ENCODE measurements at places on chromosomes 1 and 21.
A peak's percentile ranks its signal among the peaks of the same experiment; 100 is the strongest.

GRCh38 chr1:97903626-97904025, 17.2 kb downstream of the DPYD start:
- no peak for DNase-seq

- no peak for DNase-seq
Observed at GRCh38 chr1:207219979-207220889, 101.2 kb upstream of the CD55 start.

- no peak for DNase-seq
Observed at GRCh38 chr1:86468501-86468977, at the start of gene CLCA1. TSS of gene CLCA1 (plus strand) at chr1:86468927. CDS start at chr1:86468972, 45 bp downstream.

DNA sequence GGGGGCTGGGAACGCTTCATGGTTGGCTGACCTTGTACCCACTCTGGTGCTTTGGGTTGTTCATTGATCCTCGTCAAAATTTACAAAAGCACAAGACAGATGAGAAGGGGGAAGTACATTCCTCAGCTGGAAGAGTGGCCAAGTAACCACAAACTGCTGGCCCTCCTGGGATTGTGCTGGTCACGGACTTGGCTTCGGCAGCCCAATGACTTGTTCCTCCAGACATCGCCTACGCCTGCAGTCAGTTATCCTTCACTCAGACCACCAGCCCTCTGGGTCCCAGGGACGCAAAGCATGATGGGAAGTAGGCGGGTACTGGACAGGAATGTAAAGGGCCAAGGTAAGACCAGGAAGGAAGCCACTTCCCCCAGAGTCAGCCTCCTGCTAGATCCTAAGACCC, 53.1 kb downstream of the LMX1A start:
- no peak for DNase-seq

DNA sequence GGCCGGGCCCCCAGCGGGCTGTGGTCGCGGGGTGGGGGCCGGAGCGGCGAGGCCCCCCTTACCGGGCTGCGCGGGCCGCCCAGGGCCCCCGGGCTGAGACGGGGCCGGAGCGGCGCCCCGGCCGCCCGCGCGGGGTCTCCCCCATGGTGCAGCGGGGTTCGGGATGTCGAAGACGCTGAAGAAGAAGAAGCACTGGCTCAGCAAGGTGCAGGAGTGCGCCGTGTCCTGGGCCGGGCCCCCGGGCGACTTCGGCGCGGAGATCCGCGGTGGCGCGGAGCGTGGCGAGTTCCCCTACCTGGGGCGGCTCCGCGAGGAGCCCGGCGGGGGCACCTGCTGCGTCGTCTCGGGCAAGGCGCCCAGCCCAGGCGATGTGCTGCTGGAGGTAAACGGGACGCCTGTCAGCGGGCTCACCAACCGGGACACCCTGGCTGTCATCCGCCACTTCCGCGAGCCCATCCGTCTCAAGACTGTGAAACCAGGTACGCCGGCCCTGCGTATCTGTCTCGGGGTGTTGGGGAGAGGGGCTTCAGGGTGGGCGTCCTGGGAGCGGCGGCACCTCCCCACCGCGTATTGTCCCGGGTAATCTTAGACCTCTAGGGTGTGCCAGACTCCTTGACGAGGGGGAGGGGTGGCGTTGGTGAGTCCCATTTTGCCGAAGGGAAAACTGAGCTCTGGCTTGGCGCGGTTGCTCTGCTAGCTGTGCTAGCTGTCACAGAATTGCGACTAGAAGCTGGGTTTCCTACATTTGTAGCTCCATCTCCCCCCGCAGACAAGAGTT, 745 bp downstream of the MAGI3 start:
- DNase-seq, result peak; percentile 61

DNA sequence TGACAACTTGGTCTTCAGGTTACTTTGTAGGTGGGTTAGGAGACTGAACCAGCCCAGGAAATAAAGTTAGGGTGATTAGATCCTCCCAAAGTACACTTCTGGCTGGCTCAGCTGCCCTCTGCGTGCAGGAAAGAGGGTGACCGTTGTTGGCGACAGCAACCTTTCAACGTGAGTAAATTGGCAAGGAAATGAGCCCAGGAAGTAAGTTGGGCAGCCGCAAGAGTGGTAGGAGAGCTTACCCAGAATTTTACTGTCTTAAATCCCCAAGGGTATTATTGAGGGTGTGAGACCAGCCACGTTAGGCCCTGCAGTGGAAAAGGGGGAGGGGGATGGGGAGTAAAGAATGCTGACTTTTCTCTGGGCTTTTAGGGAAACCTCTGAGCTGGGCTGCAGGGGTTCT, 1.6 kb downstream of the TENT5C start:
- peak; percentile 77 for DNase-seq

DNA sequence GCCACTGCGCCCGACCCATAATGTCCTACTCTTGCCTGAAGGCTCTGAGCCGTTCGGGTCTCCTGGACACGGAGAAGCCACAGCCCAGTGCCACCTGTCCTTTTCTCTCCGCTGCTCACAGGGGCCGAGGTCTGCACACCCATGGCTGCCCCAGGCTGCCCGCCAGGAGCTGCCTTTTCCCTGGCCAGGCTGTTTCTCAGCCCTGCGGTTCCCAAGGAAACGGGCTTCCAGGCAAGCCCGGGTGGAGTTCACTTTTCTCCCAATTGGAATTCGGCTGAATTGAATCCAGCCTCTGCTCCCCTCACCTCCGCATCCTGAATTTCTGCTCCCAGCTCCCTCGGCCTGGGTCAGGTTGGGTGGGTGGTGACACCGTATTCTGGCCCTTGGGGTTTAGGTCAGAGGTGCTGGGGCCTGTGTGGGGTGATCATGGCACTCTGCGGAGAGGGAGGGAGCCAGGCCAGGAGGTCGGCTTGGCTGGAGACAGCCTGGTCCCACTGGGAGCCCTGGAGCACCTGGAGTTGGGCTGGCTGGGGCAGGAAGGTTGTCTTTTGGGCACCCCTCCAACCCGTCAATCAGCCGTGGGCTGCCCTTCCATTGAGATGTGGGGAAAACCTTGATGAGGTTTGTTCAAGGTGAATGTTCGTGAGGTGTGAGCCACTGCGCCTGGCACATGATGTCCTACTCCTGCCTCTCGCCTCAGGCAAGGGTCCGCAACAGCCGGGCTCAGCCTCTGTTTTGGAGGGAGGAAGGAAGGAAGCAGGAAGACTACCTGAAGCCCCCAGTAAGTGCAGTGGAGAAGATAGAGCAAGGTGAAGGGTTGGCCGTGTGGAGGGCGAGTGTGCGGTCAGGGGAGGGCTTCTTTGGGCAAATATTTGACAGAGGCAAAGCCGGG, 25.1 kb downstream of the RRP1 start:
- DNase-seq, result peak; percentile 66

DNA sequence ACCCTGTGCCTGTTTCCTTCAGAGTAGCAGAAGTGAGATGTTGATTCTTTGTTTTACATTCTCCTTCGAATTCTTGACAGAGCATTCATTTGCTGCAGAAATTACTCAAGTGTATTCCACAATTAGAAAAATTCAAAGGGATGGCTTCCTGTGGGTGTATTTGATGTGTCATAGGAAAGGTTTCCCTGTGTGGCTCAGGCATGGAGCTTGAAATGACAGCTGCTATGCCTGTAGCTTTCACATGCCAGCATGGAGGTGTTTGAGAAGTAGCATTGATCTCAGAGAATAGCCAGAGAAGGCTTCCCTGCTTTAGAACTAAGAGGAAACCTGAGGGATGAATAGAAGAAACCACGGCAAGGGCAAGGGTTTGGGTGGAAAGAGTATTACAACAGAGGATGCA, 317.2 kb upstream of the DEPDC1 start:
- DNase-seq, result no peak

DNA sequence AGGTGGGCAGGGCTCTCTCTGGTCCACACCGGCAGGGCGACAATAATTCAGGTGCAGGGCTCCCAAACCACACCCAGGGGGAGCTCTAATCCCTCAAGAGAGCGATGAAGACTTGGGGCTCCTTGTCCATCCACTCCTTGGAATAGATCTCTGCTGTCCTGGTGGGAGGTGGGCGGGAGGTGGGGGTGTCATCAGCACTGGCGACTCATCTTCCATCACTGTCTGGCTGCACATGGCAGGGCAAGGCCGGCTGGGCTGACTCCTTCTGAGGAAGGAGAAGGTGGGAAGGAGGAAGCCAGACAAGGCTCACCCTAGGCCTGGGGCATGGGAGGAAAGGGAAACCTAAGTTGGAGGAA, 29.3 kb downstream of the TNNT2 start:
- DNase-seq, result peak; percentile 83

DNA sequence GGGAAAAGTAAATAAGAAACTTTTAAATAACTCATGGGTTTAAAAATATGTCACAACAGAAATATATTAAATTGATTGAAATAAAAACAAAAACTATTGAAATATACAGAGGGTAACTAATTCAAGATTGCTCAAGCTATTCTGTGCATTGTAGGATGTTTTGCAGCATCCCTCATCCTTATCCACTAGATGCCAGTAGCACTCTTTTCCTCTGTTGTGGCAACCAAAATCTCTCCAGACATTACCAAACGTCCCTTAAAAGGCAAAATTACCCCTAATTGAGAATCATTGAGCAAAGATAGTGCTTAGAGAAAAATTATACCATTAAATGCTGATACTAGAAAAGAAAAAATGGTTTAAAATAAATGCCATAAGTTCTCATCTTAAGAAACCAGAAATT, 682.6 kb downstream of the RWDD3 start:
- DNase-seq, result peak; percentile 40

GRCh38 chr1:221291113-221291512, 411.9 kb downstream of the HLX start:
- DNase-seq, result no peak

DNA sequence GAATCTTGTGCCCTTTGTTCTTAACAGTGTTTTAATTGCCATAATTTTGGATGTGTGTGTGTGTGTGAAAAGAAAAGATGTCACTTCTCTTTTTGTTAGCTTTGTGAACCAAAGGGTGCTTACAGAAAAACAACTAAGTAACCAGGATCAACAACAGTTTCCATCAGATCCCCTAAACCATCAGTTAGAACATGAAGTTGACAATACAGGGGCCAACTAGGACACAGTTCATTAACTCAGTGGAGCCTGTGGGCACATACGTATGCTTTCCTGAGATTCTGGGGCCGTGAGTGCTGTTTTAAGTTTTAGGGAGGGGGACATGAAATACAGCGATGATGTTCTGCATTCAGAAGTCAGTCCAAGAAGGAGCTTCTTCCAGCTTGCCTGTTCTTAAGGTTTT, 133.6 kb downstream of the TLR5 start:
- no peak for DNase-seq

DNA sequence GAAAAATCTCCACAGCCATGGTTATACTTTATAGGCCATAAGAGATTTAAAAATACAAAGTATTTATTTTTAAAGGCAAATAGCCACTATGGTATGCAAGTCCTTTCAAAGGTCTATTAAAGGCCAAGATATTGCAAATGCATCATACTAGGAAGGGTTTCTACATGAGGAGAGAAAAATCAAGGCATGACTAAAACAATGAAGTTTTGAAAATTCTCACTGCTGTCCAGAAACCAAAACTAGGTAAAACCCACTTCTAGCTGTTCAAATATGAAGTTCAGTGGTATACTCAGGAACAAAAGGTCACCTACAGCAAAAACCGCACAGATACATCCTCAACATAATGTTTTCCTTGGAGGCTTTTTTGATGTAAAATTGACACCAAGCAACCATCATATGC, 75.0 kb downstream of the EPS15 start:
- DNase-seq, result no peak

DNA sequence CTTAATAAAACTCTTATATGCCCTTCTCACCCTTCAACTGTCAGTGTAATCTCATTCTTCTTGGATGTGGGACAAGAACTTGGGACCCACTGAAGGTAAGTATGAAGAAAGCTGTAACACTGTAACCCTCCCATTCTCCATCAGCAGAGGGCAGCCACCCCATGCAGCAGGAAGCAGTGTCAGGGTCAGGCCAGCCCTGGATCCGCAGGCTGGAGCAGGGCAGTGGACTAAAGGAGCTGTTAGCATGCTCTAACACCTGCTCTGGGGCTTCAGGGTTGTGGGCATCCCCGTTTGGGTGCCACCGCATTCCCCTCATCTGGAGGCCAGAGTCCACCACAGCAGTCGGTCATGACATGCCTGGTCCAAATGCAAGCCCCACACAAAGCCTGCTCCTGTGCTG, 156.5 kb downstream of the HIVEP3 start:
- DNase-seq, result peak; percentile 47

GRCh38 chr1:158248118-158248517, 6.1 kb upstream of the CD1A start:
- no peak for DNase-seq

- no peak for DNase-seq
Observed at GRCh38 chr1:168601051-168601450, 24.6 kb downstream of the XCL1 start.

DNA sequence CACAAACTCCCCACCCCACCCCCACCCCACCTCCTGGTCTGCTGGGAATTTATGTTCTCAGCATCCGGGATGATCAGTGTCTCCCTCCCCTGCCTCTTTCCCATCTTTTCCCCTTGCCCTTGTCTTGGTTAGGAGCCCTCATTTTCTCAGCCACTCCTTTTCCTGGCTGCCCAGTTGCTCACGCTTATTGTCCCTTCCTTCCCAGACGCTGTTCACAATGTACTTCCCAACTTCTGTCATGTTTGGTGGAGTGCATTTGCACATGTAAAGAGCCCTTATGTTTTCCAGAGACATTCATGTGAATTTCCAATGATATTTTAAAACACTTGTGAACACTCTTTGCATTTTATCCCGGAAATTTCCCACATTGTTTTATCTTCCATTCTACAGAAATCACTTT, 192.1 kb downstream of the RHOU start:
- no peak for DNase-seq

DNA sequence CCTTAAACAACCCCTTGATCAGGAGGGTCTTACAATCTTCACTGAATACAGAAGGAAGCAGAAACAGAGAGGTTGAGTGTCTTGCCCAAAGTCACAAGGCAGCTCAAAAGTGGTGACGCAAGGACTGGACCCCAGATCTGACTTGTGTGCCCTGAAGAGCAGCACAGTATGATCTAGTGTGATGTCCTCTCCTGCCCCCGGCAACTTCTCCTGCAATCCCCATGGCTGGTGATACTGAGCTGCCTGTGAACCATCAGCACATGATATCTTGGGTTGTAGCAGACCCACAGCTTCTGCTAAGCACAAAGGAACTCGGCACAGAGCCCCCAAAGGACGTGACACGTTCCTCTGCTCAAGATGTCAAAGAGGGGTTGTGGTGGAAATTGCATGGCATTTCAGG, 51.2 kb upstream of the EDN2 start:
- no peak for DNase-seq

- peak; percentile 90 for DNase-seq
Observed at GRCh38 chr1:2271841-2272655, 43.9 kb downstream of the SKI start.

DNA sequence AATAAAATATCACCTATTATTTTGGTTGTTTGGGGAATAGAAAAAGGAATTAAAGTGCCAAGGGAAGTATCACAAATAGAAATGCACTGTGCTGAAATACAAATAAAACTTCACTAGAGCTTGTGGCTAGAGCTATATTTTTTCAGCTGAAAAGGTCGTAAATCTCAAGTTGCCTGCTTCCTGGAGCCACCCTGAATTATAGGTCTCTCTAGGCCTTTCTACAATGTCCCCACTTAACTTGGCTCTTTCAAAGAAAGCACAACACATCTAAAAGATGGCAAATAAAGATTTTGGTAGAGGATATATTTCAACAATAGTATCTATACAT, 5.0 kb upstream of the RNF2 start:
- no peak for DNase-seq

- no peak for DNase-seq
Observed at GRCh38 chr1:101071470-101071891, 45.9 kb upstream of the DPH5 start.

All from neural progenitor cell (in vitro differentiated cells).